ENCODE measurements at places on chromosomes 13 and 19.

GRCh38 chr19:35041548-35042055, at the start of gene HPN:
Gene HPN (plus strand): TSS chr19:35041721. CDS start chr19:35042507, 786 bp downstream.
- DNase-seq, result no peak

GRCh38 chr19:4568886-4569285, 9.4 kb upstream of the SEMA6B start:
- peak; percentile 15 for DNase-seq

DNA sequence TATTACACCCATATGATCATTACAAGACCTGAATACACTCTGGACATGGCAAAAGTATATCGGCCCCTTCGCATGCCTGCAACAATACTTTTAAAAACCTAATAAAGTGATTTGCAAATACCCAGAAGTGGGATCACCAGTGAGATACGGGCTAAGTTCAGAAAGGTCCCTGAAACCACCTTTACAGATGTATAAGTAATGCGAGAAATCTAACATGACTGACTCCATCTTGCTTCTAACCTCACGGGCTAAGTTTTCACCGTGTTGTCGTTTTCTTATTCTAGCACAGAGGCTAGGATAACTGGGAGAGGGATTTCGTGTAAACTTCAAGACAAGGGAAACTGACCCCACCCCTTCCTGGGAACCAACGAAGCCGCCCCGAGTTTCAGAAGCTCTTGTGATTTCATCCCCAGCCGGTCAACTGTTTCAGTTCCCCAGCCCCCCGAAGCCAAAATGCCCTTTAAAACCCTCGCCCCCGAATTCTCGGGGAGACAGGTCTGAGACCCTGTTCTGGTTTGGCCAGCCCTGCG, 703 bp downstream of the NEK3 start:
- DNase-seq, result peak; percentile 13

DNA sequence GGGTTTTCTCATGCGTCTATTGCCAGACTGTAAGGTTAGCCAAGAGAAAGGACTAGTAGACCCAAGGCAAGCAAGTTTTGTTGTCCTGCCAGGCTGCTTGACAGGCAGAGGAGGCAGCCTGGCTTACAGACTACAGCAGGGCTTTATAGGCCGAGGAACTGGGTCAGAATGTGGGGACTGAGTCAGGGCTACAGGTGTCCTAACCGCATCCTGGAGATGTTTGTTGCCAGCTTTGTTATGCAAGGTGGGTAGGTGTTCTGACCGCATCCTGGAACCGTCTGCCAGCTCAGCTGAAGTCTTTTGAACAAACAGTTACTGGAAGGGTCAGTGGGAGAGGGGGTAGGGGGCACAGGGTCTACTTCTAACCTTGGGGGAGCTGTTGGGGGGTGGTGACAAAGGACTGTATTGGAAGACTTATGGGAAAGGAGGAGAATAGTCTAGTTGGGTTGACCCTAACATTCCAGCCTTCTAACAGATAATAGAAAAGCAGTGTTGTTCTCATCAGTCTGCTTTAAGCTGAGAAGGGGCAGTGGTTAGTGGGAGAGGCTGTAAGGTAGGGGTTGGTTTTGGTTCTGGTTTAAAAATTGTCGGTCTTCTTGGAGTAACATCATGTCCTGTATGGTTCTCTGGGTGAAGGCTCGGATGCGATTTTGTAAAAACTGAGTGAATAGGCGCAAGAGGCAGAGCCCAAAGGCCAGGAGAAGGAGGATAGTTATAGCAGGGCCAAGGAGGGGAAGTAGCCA, 913.8 kb upstream of the SLITRK5 start:
- peak; percentile 62 for DNase-seq

GRCh38 chr13:33541456-33541855, 255.9 kb upstream of the STARD13 start:
- DNase-seq, result no peak

DNA sequence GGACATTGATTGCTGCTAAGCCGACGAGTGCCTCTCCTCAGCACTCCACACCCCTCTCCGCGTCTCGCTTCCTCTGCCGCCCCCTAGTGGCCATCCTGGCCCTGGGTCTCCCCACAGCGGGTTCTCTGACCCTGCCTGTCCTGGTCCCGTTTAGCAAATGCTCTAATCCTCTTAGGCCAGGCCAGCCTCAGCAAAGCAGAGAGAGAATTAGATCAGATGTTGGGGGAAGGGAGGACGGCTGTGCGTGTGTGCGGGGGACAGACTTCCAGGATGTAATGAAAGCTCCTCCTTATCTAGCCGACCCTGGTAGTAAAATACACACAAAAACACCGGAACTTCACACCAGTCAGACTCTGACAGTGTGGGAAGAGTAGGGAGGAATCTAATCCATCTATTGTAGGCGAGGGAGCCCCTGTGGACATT, 4.5 kb downstream of the TPRX2 start:
- peak; percentile 71 for DNase-seq

DNA sequence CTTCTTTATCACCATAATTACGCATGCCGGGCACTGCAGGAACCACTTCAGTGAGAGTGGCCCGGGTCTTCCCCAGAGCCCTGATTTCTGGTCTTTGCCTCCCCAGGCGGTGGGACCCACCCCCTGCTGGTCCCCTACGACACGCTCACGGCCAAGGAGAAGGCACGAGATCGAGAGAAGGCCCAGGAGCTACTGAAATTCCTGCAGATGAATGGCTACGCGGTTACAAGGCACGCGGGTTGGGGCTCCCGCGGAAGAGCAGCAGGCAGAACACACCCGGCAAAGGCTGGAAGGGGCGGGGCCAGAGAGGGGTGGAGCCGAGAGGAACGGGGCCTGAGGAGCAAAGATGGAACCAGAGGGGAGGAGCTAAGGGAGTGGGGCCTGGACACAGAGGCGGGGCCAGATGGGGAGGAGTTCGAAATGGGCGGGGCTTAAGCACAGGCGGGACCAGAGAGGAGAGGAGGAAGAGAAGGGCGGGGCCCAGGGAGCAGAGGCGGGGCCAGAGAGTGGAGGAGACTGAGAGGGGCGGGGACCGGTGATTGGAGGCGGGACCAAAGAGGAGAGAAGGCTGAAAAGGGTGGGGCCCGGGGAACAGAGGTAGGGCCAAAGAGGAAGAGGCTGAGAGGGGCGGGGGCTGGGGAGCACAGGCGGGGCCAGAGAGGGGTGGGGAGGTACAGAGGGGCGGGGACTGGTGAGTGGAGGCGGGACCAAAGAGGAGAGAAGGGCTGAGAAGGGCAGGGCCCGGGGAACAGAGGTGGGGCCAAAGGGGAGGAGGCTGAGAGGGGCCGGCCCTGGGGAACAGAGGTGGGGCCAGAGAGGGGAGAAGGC, 73.4 kb downstream of the RYR1 start:
- peak; percentile 65 for DNase-seq

GRCh38 chr13:27857282-27857681, 62.5 kb upstream of the PDX1 start:
- no peak for DNase-seq

DNA sequence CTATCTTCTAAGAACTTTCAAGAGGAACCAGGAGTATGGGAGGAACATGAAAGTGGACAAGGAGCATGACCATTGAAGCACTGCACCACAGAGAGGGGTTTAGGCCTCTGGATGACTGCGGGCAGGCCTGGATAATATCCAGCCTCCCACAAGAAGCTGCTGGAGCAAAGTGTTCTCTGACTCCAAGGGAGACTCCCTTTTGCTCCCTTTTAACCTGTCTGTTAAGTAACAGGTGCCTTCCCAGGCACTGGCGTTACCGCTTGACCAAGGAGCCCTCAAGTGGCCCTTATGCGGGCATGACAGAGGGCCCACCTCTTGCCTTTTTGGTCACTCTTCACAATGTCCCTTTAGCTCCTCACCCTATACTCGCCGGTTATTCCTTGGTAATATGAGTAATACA, 666.2 kb downstream of the SLITRK6 start:
- no peak for DNase-seq

GRCh38 chr19:56321989-56322440, 7.4 kb upstream of the ZSCAN5A start:
- DNase-seq, result peak; percentile 25

GRCh38 chr13:45696610-45697226, 5.4 kb upstream of the CBY2 start:
- DNase-seq, result no peak

- DNase-seq, result no peak
Measured at GRCh38 chr19:38057959-38058690, 151.1 kb downstream of the SIPA1L3 start.

DNA sequence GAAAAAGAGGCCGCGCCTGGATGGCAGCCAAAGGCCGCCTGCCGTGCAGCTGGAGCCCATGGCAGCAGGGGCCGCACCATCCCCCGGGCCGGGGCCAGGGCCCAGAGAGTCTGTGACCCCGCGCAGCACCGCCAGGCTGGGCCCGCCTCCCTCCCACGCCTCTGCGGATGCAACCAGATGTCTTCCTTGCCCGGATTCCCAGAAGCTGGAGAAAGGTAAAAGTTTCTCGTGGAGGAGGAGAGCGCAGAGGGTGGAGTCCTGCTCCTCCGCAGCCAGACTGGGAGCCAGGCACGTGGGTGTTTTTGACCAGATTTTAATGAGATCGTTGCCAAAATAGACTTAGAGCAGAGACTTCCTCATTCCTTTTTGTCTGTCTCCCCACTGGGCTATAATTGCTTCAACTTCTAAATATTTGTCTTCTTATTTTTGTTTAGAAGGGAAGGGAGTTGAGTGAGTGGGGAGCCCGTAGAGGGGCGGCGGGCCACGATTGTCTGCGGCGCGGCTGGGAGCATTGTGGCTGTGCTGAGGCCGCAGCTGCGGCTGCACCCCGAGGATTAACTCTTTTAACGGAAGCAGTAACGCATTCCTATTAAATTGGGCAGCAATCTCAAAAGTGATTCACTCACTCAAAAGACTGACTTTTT, 22.8 kb upstream of the NDUFS7 start:
- DNase-seq, result no peak

GRCh38 chr13:75700552-75700951, 64.4 kb downstream of the LMO7 start:
- no peak for DNase-seq

- no peak for DNase-seq
Measured at GRCh38 chr19:19423322-19423721, 17.8 kb downstream of the GATAD2A start.

DNA sequence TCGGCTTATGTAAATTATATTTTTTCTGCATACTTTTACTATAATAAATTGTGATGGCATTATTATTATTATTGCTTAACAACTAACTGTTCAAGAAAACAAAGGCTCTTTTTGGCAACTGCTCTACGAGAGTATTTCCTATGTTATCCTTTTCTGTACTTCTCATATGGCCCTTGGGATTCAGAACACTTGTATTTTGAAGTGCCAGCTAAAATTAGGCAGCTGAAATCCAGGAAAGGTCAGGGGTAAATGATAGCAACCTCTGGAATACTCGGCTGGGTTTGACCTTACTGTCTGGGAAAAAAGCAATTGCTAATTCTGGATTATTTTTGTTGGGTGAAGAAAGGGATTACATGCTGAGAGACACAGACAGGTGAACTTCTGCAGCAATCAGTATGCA, 23.9 kb downstream of the EDNRB start:
- no peak for DNase-seq

DNA sequence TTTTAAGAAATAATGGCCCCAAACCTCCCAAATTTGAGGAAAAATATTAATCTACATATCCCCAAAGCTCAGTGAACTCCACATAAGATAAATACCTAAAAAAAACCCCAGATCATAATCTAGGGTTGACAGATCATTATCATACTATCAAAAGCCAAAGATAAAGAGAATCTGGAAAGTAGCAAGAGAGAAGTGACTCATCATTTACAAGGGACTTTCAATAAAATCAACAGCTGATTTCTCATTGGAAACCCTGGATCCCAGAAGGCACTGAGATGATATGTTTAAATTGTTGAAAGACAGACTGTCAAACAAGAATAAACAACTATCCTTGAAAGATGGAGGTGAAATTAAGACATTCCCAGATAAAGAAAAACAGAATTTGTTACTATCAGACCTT, 199.3 kb downstream of the KCNRG start:
- peak; percentile 19 for DNase-seq

DNA sequence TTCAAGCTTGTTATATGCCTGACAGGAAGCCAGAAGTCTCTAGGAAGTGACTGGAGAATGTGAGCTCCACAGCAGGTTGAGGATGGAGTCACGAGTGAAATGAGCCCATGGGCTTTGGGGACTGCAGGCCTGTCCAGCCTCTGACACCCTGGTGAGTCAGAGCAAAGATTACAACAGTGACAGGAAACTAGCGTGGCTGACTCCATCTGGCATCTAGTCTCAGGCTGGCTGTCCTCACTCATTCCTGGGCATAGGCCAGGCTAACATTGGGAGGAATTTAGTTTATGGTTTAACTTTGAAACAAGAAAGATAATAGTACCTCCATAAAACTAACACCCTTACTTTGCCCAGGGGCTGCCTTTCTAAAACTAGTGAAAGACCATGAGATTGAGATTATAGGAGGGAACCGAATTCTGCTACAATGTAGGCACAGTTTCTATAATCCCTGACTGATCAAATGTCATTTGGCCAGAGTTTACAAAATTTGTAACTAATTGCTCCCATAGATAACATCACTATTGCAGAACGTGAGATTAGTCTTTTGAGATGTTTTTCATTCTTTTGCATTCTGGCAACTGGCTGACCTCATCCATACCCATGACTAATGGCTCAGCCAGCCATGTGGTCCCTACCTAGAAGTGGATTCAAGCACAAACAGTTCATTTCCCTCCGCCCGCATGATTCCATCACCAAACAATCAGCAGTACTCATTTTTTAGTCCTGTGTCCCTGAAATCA, 28.4 kb downstream of the PSG1 start:
- DNase-seq, result no peak

GRCh38 chr13:21960108-21960507, 289.2 kb downstream of the FGF9 start:
- DNase-seq, result no peak

- DNase-seq, result peak; percentile 94
Measured at GRCh38 chr19:21835810-21836444, at the start of gene ZNF43. Gene ZNF43 (minus strand): TSS chr19:21836182. CDS start chr19:21836038, 144 bp downstream.

DNA sequence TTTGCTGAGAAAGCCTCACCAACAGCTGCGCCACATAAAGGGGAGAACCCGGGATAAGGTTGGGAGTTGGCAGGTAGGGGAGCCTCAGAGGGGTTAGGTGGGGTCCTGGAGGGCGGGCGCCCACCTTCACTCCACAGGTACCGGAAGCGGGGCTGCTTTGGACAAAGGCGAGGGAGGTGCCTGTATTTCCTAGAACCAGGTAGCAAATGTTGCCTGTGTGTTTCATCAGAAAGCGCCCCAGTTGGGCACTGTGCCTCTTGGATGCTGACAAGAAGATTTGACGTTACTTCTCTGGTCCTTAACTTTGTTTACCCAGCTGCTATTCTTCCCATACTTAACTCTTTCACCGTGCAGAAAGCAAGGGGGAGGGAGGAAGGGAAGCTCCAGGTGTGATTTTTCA, 278.9 kb downstream of the ZNF536 start:
- DNase-seq, result no peak

All from CD4-positive, alpha-beta T cell treated with Interleukin-4 for 1 hour (primary cell).